ENCODE measurements at places on chromosomes 7 and 10. TPM values are rescaled to one million over a fixed set of nuclear protein-coding genes. Genes with fewer than 3 reads are reported as not detected.

DNA sequence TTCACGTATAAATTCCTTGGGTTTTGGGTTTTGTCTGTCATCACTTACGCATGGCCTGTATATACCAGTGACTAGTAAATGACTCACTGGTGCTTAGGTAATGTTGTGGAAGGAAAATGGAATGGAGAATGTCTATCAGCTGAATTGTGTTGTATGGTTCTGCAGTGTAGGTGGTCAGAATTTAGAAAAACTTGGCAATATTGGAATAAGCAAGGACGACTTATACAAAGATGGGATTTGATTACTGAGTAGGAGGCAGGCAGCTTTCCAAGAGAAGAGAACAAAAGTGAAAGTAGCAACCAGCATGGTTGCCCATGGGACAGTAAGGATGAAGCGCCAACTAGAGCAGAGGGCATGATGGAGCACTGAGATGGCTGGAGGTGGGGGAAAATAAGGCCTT lies 168.6 kb upstream of the CSTF2T start:
- DNase-seq, result no peak

DNA sequence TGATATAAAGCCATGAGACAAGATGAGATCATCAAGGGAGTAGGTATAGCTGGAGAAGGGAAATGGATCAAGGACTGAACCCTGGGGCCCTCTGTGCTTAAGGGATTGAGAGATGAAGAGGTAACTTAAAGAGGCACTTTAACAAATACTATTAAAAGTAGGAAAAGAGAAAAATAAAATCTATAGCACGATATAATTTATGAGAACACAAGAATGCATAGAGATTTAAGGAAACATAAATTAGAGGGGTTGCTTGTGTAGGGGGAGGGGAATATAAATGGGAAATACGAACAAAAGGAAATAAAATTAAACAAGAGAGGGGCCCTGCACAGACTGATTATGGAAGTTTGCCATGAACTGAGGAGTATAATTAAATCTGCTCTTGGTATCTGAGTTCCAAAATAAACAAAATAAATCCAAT lies 15.6 kb upstream of the LRRC17 start:
- no peak for DNase-seq

GRCh38 chr10:53754596-53755250 lies 982.1 kb upstream of the MBL2 start:
- no peak for DNase-seq

- DNase-seq, result no peak
These were observed at the start of gene C1QL3 for GRCh38 chr10:16521311-16522016. C1QL3 (minus strand) TSS chr10:16521879; CDS start chr10:16521065, 814 bp downstream.

- DNase-seq, result no peak
These were observed 290.7 kb downstream of the TCERG1L start for GRCh38 chr10:131020775-131021174.

DNA sequence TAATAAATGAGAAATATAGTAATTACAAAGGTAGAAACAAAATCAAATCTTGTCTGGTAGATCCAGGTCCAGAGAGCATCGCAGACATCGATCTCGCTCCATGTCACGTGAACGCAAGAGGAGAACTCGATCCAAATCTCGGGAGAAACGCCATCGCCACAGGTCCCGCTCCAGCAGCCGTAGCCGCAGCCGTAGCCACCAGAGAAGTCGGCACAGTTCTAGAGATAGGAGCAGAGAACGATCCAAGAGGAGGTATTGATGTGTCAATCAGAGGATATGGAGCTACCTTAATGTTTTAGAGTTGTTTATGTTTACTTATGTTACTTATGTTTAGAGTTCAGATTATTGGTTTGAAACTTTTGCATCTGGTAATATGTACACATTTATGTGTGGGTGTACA lies 57.8 kb downstream of the LUC7L2 start:
- no peak for DNase-seq

Gene ADRA2A
- 3.9 TPM for polyA plus RNA-seq

Gene UTF1
- polyA plus RNA-seq, result not detected

- no peak for DNase-seq
These were observed 15.4 kb downstream of the COL13A1 start for GRCh38 chr10:69817078-69817581.

GRCh38 chr7:96178581-96178980 lies 143.3 kb downstream of the SLC25A13 start:
- DNase-seq, result no peak

- DNase-seq, result no peak
These were observed 81.8 kb downstream of the MYL10 start for GRCh38 chr7:101547022-101547915.

DNA sequence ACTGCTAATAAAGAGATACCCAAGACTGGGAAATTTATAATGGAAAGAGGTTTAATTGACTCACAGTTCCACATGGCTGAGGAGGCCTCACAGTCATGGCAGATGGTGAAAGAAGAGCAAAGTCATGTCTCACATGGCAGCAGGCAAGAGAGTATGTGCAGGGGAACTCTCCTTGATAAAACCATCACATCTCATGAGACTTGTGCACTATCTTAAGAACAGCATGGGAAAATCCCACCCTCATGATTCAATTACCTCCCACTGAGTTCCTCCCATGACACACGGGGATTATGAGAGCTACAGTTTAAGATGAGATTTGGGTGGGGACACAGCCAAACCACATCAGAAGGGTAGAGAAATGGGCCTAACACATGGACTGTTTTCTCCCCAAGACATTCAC lies 156.3 kb downstream of the CCDC71L start:
- no peak for DNase-seq

Gene IKZF1
- 1.9 TPM for polyA plus RNA-seq

Gene GPC2
- polyA plus RNA-seq, result 5.9 TPM

GRCh38 chr10:123995082-123995460 lies 98.3 kb downstream of the CHST15 start:
- DNase-seq, result no peak

Gene HOXA5
- 6.9 TPM for polyA plus RNA-seq

GRCh38 chr10:83539528-83540308 lies 599.6 kb upstream of the GHITM start:
- DNase-seq, result peak; percentile 97

Data from muscle of back (tissue), 13 donors.